ENCODE measurements at places on chromosomes 3 and 15. TPM values are rescaled to one million over a fixed set of nuclear protein-coding genes. Genes with fewer than 3 reads are reported as not detected.

Gene ARL6IP5
- 93.9 TPM for total RNA-seq

Gene OR5K2
- not detected for total RNA-seq

Gene DZIP1L
- not detected for total RNA-seq

Gene FBLN2
- not detected for total RNA-seq

Gene ZPLD1
- not detected for total RNA-seq

Gene SLC9A9
- total RNA-seq: 1.6 TPM

Gene GPR156
- total RNA-seq: not detected

Gene BFSP2
- total RNA-seq: not detected

Gene SLC22A14
- total RNA-seq: not detected

Data from activated CD4-positive, alpha-beta memory T cell treated with anti-CD3 and anti-CD28 coated beads for 36 hours (primary cell).